ENCODE measurements at places on chromosomes 3 and 15. TPM values are rescaled to one million over a fixed set of nuclear protein-coding genes. Genes with fewer than 3 reads are reported as not detected.

Gene ZPLD1
- 0.33 TPM for total RNA-seq

GRCh38 chr3:35665390-35666055 is 26.2 kb downstream of the ARPP21 start:
- no peak overlapping the region for H3K4me3 ChIP-seq
- H3K4me1 ChIP-seq: no peaks in the 10 kb centered on the region
- no peak overlapping the region for H3K27ac ChIP-seq
- DNase-seq: no peak
- H3K27me3 ChIP-seq: no peaks in the 10 kb centered on the region

Gene REC114
- not detected for total RNA-seq

GRCh38 chr3:137148406-137148805 is 190.6 kb downstream of the IL20RB start:
- no peak overlapping the region for H3K27ac ChIP-seq
- H3K36me3 ChIP-seq: no peaks in the 10 kb centered on the region
- H3K4me1 ChIP-seq: no peaks in the 10 kb centered on the region
- no peak for DNase-seq
- no peak overlapping the region for H3K4me3 ChIP-seq

DNA sequence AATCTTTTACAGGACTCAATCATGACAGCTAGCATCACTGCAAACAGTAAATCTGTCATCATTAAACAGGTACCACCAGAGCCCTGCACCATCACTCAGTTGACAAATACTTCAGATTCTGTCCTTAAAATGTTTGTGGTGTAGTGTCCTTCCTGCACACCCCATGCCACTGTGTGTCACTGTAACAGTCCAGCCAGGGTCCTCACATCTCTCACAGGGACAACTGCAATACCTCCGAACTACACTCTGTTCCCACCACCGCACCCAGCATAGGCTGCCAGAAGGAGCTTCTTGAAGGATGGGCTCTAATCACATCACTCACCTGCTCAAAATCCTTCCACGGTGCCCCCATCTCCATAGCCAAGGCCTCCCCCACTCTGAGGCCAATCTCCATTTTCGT is 90.2 kb upstream of the FGF12 start:
- H3K27ac ChIP-seq: no peak overlapping the region
- no peak for DNase-seq
- no peaks in the 10 kb centered on the region for H3K4me1 ChIP-seq
- H3K27me3 ChIP-seq: no peaks in the 10 kb centered on the region
- H3K4me3 ChIP-seq: no peak overlapping the region

DNA sequence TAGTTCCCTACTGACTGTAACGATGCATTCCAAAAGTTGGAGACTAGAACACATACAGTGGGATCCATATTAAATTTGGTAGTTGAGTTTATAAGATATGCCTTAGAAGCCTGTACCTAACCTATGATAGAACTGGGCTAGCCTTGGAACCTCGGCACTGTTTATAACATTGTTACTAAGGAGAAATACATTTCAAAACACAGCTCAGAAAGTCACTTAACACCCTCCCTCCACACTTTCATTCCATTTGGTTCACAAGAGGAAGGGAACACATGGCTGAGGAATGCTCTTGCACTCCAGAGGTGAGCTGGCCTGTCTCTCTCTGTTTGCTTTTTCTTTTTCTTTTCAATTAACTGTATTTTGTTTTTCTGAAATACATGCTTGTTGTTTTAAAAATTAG is 48.7 kb upstream of the TSC22D2 start:
- no peaks in the 10 kb centered on the region for H3K27me3 ChIP-seq
- H3K27ac ChIP-seq: no peak overlapping the region
- H3K4me1 ChIP-seq: no peaks in the 10 kb centered on the region
- no peak overlapping the region for H3K4me3 ChIP-seq
- no peak for DNase-seq
- no peaks in the 10 kb centered on the region for H3K36me3 ChIP-seq

- no peak overlapping the region for H3K4me3 ChIP-seq
- H3K36me3 ChIP-seq: no peaks in the 10 kb centered on the region
- no peaks in the 10 kb centered on the region for H3K4me1 ChIP-seq
- DNase-seq: no peak
Observed at GRCh38 chr15:44647637-44648036, 15.8 kb downstream of the SPG11 start.

- no peak overlapping the region for H3K27ac ChIP-seq
- DNase-seq: no peak
- H3K4me1 ChIP-seq: no peaks in the 10 kb centered on the region
- H3K4me3 ChIP-seq: no peak overlapping the region
Observed at GRCh38 chr3:150743508-150743907, 19.5 kb downstream of the SIAH2 start.

GRCh38 chr15:74209560-74209958 is 7.0 kb upstream of the STRA6 start:
- no peaks in the 10 kb centered on the region for H3K27me3 ChIP-seq
- H3K36me3 ChIP-seq: no peaks in the 10 kb centered on the region
- no peak for DNase-seq
- no peak overlapping the region for H3K27ac ChIP-seq
- H3K4me1 ChIP-seq: no peaks in the 10 kb centered on the region

GRCh38 chr15:70717237-70717793 is 46.0 kb downstream of the UACA start:
- H3K27me3 ChIP-seq: no peaks in the 10 kb centered on the region
- H3K4me1 ChIP-seq: peaks cover 7% of the 10 kb centered on the region
- peak overlapping the region; percentile 61 for H3K27ac ChIP-seq

GRCh38 chr3:165082650-165083049 is 4.4 kb upstream of the SI start:
- H3K4me3 ChIP-seq: no peak overlapping the region
- no peaks in the 10 kb centered on the region for H3K36me3 ChIP-seq

- no peaks in the 10 kb centered on the region for H3K36me3 ChIP-seq
- H3K27me3 ChIP-seq: no peaks in the 10 kb centered on the region
- DNase-seq: no peak
- H3K4me1 ChIP-seq: no peaks in the 10 kb centered on the region
- H3K27ac ChIP-seq: no peak overlapping the region
Observed at GRCh38 chr3:31399271-31399670, 133.5 kb upstream of the STT3B start.

DNA sequence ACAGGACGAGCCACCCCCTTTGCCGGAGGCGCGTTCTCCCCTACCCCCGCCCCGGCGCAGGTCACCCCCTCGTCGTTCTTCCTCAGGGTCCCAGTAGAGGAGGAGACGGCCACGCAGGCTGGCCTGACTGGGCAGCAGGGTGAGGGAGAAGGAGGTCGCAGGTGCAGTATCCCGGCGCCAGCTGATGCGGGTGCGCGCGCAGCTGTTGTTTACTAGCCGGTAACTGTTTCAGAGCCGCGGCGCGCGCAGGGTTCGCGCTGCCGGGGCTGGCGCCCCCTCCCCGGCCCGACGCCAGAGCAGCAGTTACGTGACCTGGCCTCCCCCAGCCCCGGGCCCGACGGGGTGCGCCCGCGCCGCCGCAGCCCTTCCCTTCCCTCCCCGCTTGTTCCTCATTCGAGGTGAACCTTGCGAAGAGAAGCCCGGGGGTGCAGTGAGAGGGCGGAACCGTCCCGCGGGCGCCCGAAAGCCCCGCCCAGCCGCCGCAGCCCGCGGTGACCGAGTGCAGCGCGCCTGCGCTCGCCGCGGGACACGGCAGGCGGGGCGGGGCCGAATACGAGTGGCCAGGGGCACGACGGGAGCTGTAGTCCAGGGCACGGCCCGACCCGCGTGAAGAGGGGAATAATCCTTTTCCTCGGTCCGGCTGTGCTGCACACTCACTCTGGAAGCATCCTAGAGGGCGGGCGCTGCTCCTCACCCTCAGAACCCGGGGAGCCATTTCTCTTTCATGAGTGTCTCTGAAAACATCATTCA is at the start of gene SLC12A6:
TSS of gene SLC12A6 (minus strand) at position 225 of the 750 bp plus-strand sequence. CDS start 1,101 bp downstream, outside the sequence.
- H3K4me3 ChIP-seq: peak within 1 kb of the TSS; percentile 94
- no peaks in the 10 kb centered on the region for H3K4me1 ChIP-seq
- peak within 1 kb of the TSS; percentile 86 for H3K27ac ChIP-seq

GRCh38 chr3:188955919-188956318 is 215.9 kb upstream of the TPRG1 start:
- no peak overlapping the region for H3K4me3 ChIP-seq
- peak overlapping the region; percentile 49 for H3K27ac ChIP-seq
- no peak for DNase-seq

- no peak overlapping the region for H3K4me3 ChIP-seq
- no peaks in the 10 kb centered on the region for H3K27me3 ChIP-seq
- no peaks in the 10 kb centered on the region for H3K4me1 ChIP-seq
- no peaks in the 10 kb centered on the region for H3K36me3 ChIP-seq
- no peak overlapping the region for H3K27ac ChIP-seq
Observed at GRCh38 chr3:69063636-69064035, 11.5 kb upstream of the TMF1 start.
